ENCODE measurements at places on chromosomes 7 and 10.

- DNase-seq, result no peak
These were observed 27.6 kb upstream of the C10orf71 start for GRCh38 chr10:49271346-49271745.

DNA sequence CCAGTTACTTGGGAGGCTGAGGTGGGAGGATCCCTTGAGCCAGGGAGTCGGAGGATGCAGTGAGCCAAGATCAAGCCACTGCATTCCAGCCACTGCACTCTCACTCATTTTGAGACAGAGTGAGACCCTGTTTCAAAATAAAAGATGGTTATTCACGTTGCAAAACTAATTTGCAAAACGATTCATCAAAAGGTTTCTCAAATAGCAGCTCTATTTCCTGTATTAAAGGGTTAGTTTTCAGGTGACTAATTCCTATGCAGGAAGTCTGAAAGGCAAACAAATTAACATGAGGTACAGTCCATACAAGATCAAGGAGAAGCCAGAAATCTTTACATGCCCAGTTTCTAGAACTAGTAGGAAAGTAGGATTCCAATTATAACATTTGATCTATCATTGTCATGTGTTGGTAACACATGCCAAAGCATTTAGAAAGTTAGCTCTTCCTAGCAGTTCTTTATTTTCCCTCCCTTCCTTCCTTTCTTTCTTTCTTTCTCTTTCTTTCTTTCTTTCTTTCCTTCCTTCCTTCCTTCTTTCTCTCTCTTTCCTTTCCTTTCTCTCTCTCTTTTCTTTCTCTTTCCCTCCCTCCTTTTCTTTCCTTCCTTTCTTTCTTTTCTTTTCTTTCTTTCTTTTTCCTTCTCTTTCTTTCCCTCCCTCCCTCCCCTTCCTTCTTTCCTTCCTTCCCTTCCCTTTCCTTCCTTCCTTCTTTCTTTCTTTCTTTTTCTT, 49.3 kb downstream of the DENND2A start:
- no peak for DNase-seq

- no peak for DNase-seq
These were observed 69.7 kb downstream of the CALML3 start for GRCh38 chr10:5594271-5595049.

GRCh38 chr7:149570784-149571183, 73.2 kb upstream of the ZNF746 start:
- DNase-seq, result no peak

- no peak for DNase-seq
These were observed 272.7 kb downstream of the HDAC9 start for GRCh38 chr7:18768256-18768655.

GRCh38 chr7:9149499-9150082, 716.2 kb downstream of the NXPH1 start:
- no peak for DNase-seq

- no peak for DNase-seq
These were observed 821.2 kb downstream of the CNTNAP2 start for GRCh38 chr7:146937836-146938235.

DNA sequence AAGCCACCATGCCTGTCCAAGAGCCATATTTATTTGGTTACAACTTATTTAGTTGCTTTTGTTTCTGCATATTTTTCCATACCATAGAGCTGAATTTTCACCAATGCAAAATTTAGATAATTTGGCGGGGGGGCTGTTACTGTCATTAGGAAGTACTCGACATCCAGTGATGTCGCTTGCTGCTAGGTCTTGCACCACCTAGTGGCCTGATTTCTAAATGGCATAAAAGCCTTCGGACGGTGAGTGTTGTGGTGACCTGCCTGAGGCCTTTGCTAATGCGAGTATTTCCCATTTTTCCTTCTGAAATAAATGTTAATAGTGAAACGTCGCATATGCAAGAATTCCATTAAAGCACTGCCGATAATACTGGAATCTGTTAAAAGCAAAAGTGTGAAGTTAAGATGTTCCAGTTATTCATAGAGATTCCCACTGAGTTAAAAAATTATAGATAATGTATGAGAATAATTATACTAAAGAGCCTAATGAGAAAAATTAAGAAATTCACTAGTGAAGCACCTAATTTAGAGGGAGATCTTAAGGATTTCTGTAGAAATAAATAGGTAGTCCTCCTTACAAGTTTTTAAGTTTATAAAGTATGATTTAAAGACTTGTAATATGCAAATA, 86.1 kb upstream of the DNAJB6 start:
- DNase-seq, result peak; percentile 41

DNA sequence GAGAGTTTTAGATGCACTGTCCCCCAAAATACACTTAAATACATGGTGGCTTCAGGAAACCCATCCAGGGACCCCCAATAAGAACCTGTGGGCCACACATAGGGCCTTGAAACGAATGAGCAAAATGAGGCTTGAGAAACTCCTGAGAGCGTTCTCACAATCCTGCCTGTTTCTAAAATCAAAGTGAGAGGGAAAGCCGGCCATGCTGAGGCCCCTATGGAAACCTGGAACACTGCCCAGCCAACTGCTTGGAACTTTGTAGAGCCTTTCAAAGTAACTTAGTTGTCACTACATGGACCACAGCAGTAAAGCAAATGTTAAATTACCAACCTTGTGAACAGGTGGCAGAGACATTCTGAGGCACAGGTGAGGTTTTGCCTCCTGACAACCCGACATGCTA, 13.4 kb downstream of the SGMS1 start:
- no peak for DNase-seq

DNA sequence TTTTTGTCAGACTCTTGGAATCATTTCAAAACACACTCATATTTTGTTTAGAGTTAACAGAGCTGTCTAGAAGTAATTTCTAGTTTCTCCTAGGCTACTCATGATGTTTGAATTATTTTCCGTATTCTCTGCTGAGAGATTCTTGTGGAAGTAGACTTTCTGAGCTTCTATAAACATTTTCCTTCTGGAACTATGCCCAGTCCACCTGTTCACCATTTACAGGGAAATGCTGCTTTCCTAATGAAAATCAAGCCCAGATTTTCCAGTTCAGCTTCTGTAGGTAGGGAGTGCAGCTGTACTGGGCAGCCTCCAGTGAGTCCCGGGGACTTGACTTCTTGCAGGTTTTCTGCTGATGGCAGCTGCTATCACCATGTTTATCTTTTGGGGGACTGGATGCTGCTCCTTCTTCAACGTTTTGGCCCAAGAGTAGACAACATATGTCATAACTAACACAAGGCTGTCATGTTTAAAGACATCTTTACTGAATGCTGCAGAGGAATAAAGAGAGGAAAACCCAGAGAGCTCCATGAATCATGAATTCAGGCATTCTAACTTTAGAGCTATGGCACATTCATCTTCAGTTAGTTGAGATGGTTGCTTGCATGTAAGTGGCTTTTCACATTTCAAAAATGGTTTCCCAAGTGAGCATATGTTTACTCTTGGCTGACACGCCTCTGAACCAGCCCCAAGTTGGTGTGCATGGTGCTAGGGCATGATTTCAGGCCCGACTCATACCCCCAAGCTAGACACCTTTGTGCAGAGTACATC, 85.6 kb downstream of the SDK1 start:
- DNase-seq, result no peak

GRCh38 chr10:51273574-51273973, 199.3 kb downstream of the PRKG1 start:
- DNase-seq, result no peak

- DNase-seq, result peak; percentile 85
These were observed 90.3 kb downstream of the MYL10 start for GRCh38 chr7:101538596-101539459.

DNA sequence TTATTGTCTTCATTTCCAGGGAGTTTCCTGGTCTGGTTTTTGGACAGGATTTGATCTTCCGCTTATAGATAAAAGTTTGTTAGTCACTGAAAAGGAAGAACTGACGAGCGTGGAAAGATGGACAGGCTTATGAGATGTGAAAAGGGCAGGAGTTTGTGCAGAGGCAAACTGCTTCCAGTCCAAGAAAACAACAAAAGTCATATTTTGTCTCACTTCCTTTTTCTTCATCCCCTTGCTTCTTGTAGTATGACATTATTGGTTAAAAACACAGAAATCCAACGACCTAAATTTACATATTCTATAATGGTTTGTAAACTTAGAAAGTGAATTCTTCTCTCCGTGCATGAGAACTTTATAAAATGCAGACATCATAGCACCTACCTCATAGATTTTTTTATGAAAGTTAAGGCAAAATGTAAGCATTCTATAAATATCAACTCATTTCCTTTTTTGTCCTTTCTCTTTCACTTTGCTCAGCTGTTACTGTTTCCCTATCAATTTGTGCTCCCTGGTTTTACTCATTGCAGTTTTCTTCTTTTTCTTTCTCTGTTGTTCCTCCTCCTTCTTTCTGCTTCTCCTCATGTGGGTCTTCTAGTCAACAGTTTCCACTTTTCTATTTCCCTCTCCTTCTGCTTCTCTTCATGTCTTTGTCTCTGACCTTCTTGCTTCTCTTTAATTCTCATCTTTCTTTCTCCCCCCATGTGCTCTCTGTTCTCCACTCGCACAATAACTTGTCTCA, 370.2 kb downstream of the ARL4A start:
- DNase-seq, result no peak

- DNase-seq, result no peak
These were observed 307.3 kb downstream of the SORCS1 start for GRCh38 chr10:106857213-106857612.

DNA sequence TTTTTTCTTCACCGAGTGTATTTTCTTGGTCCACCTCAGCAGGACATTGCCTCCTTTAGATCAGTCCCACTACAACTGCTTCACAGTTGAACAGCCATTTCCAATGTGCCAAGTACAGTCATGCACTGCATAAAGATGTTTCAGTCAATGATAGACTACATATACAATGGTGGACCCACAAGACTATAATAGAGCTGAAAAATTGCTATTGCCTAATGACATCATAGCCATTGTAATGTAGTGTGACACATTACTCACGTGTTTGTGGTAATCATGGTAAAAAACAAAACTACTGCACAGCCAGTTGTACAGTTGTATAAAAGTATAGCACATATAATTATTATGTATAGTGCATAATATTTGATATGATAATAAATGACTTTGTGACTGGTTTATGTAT, 113.8 kb upstream of the HPS1 start:
- no peak for DNase-seq

DNA sequence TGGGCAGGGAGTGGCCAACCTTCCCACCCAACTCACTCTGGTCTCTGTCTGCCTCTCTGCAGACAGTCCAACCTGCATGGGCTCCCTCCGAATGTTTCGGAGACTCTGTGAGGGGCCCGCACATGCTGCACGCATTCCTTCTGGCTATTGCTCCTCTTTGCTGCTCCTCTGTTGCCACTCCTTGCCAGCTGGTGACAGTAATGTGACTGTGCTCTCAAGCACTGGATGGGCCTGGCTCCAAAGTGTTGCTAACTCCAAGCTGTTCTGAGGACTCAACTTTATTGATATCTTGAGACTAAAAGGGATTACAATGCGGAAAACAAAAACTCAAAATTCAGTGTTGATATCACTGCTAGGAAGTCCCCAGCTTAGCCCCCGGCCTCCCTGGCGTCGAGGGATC, 105.4 kb upstream of the KIF5B start:
- DNase-seq, result no peak

DNA sequence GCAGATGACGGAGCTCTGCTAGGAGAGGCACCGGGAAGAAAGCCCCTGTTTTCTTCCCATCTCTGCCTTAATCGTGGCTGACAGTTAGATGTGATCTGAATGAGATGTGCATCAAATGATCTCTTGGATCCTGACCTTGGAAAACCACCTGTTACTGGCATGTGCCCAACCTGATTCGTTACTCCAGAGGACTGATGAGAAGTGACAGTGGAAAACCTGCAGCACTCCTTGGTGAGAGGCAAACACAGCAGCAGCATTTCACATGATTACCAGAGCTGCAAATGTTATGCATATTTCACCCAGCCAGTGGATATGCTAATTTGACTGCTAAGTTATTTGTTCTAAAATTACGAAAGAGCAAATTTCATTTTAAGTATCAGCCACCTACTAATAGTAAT, 95.3 kb downstream of the PTPRN2 start:
- no peak for DNase-seq

GRCh38 chr10:113259576-113260226, 293.2 kb upstream of the HABP2 start:
- DNase-seq, result no peak

DNA sequence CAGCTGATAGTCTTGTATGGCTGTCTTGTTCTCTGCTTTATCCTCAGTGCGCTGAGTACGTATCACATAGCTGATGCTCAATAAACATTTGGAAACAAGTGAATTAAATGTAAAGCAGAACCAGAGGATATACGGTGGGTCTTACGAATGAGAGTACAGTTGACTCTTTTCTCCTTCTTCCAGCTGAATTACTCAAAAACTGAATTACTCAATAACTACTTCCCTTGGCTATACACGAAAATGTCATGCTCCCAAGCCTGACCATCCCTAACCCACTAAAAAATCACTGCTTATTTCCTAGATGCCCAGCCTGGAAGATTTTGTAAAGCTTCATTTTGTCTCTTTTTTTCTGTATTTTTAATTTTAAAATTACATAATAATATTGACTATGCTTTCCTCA, 3.2 kb upstream of the RSU1 start:
- no peak for DNase-seq

DNA sequence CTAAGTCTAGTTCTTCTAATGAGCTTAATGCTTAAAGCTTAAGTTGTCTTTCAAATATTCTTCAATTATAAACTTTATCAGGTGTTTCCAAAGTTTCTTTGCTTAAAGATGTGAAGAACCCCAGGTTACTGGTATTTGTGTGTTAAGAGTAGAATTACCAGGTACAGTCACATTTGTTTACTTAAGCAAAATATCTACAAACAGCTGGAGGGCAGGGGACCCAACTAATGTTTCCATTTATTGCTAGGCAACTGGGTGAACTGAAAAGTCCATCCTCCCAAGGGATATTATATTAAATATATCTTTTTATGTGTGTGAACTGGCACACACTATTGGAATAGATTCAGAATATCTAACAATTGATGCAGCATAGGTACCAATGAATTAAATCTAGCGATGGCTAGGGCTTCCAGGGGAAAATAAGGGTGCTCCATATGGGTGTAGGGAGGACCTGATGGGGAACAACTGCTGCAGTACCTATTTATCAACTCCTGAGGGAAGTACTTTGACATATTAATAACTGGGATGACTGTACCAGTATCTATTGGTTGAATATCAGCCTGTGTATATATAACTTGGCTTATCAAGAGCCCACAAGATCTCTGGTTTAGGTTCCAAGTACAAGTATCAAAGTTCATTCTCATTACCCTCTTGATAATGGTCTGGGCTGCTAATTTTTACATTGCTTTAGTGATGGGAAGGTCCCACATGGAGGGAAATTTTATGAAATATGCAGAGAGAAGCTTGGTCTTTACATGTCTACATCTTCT, 10.3 kb upstream of the AGR3 start:
- DNase-seq, result no peak

- DNase-seq, result no peak
These were observed 12.3 kb downstream of the RBM17 start for GRCh38 chr10:6101181-6101580.

GRCh38 chr7:1092161-1092632, 4.3 kb downstream of the GPER1 start:
- DNase-seq, result no peak

Measured in GM12891 (cell line).